ENCODE measurements at places on chromosomes 5 and 9. TPM values are rescaled to one million over a fixed set of nuclear protein-coding genes. Genes with fewer than 3 reads are reported as not detected.

ZNF354B gene
- total RNA-seq: 5.5 TPM

- DNase-seq: no peak
These were observed 177.0 kb downstream of the CDK5RAP2 start for GRCh38 chr9:120402741-120403542.

DNA sequence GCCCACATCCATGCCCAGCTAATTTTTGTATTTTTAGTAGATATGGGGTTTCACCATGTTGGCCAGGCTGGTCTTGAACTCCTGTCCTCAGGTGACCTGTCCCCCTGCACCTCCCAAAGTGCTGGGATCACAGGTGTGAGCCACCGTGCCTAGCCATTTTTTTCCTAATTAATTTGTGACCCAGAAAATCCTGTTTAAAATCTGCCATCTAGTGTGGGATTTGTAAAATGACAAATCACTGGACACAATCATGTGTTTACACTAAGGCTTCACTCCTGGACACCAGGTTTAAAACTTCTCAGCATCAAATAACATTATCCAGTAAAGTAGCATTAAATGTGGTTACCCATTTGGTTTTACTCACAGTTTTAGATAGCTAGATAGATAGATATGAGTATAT is 18.6 kb upstream of the KDM4C start:
- no peak for DNase-seq

DNA sequence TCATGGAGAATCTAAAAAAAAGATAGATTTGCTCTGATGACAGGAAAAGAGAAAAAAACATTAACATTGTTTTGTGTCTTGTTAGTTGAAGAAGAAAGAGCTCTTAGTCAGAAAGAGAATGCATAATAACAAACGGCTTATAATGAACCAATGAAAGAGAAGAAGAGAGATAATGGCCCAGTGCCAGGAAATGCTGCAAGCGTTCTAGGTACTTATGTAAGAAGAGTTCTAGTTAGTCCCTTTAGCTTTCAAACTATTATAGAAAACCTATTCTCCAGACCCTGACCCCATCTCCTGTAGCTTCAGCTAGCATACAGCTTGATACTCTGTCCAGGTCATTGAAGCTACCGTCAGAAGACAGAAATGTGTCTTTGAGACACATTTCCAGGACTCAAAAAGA is 70.2 kb downstream of the FBXL17 start:
- DNase-seq: no peak

DNA sequence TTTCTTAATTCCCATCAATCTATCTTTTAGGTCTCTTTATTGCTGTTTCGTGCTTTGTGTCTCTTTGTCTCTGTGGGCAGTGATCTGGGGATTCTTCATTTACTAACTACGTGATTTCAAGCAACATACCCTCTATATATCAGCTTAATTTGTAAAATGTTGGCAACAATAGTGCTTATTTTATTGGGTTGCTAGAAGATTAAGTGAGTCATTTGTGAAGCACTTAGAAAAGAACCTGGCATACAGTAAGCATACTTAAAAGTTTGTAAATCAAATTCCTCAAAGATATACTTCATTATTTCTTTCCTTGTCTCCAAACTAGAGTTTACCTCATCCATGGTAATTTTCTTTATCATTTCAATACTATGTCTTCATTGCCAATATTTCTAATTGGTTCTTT is 669.7 kb downstream of the MAT2B start:
- no peak for DNase-seq

DNA sequence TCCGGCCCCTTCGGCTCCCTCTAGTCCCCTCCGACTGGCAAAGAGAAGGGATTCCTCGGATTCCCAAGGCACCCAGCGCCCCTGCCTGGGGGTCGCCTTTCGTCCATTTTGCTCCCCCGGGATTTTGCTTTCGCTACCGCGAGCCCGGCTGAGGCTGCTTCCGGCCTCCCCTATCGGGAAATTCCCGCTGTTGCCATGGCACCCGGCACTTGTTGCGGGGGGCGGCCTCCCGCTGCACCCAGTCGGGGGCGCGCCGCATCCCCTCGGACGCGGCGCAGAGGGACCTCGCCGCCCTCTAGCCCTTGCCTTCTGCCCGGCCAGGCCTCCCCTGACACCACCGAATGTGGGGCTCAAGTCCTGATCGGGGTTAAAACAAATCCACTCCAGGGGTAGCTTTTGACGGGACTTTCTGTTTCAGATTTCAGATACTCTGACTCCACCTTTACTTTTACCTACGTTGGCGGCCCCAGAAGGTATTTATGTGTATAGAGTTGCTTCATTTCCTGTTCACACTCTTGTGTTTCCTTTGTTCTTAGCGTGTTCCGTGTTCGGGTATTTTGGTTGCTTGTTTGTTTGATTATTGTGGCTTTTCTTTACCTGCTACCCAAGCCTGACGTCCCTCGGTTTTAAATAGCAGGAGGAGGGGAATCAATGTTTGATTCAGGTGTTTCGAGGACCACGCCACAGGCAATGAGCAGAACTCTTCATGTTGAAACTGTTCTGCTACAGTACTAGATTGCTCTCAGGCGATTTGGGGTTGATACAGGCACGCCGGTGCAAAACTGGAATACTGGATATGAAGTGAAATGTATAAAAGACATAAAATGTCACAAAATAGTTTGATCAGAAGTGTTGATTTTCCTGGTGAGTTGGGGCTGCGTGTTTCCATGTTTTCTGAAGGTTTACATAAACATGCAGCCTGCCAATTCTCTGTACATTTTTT is 1.5 kb downstream of the PARP8 start:
- DNase-seq: peak; percentile 83

- no peak for DNase-seq
These were observed 225.1 kb downstream of the DCP2 start for GRCh38 chr5:113201715-113202114.

Data from right lobe of liver (tissue), 6 donors.